ENCODE measurements at places on chromosomes 5 and 9.

DNA sequence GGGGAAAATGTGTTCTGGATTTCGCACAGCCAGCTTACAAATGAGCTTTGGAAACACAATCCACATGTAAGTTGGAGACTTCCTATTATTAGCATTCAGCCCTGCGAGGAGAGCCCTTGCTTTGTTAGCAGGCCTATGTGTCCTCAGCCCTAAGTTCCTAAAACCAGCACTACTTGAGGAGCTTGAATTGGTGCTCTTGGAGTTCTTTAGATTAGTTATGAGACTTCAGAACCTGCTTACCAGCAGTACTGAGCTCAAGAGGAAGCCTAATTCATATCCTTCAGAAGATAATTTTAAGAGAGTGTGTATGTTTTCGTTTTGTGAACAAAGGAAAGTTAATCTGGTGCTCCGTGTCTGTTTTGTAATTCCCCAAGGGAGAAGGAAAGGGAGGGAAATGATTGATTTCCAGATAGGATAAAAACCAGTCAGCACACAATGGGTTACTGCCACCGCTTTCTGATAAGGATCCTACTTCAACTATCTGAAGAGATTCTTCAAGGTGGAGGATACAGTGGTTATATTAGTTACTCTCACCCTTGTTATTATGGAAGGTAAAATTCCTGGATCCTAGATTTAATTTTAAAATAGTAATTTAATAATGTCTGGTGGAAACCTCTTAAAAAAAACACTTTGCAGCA, 35.2 kb downstream of the PIK3R1 start:
- no peak for DNase-seq

DNA sequence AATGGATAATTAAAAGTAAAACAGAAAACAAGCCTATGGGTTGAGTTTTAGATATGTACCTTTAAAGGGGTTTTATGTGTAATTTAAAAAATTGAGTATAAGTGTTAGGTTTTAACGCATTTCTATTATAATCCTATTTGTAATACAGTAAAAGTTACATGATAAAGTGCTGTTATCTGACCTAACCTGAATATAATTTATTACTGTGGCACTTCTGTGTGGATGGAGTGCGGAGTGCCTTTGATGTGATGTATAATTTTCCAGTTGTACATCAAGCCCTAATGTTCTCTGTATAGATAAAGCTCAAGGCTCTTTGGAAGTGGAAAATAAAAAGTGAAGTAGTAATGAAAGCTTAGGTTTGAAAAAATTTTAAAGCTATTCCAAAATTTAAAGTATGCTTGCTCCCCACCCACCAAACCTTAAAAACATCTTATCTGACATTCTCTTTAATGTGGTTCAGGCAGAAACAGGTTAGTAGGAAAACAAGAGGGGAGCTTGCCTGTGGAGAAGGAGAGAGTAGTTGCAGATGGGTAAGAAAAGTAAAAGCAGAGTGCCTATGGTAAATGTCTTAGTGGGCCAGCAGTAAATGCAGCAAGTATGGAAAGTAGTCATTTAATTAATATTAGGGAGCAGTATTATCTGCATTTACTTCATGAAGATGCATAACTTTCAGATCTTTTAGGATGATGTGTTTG, 4.0 kb downstream of the MATR3 start:
- DNase-seq = no peak

DNA sequence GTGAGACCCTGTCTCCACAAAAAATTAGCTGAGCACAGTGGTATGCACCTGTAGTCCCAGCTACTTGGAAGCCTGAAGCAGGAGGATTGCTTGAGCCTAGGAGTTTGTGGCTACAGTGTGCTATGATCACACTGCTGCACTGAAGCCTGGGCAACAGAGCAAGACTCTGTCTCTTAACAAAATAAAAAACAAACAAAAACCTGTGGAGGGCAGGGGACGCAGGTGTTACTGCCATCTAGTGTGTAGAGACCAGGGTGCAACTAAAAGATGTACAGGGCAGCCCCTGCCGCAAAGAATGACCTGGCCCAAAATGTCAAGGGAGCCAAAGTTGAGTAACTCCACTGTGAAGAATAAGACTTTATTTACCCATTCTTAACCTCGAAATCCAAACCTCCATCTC, 27.1 kb downstream of the ASPN start:
- DNase-seq = no peak

- no peak for DNase-seq
Observed at GRCh38 chr9:117828466-117828865, 124.3 kb downstream of the TLR4 start.

DNA sequence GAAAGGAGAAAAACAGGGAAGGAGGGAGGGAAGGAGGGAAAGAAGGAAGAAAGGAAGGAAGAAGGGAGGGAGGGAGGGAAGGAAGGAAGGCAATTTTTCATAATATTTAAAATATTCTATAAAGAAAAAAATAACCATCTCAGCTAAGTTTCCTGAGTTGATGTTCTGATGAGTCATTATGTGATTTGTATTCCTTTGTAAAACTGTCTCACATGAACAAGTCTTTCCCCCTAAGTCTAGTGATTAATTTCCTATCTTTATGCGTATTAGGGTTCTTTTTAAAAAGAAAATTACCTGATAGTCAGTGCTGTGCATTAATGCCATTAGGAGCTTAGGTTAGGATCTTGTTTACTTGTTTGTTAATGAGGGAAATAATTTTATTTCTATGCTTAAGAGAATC, 94.1 kb downstream of the RASEF start:
- DNase-seq = no peak

DNA sequence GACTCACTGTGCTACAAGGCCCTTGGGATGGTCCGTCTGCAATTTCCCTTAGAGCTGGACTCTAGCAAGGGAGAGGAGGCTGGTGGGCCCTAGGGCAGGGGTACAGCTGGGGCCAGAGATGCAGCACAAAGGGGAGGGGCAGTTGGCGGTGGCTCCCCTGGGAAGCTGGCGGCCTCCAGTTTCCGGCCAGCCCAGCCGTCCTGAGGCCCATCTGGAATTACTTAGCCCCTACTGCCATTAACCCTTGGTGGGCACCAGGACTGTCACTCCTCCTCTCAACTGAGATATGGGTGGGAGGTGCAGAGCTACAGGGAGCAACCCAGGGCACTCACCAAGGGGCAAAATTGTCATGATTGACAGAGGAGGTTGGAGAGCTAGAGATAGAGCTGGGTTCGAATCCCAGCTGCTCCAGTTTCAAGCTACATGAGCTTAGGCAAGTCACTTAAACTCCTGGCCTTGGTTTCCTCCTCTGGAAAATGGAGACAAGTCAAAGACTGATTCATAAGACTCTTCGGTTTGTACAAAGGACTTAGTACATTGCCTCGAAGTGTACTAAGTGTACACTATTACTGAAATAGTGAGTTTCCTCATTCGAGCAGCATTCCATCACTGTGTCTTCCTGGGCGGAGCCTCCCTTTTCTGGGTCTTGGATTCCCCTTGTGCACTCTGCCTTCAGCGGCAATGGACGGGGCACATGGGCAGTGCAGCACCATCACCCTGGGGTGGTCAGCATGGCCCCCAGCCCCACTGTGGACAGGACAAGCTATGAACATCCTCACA, 2.7 kb upstream of the PDGFRB start:
- DNase-seq = no peak

- DNase-seq = no peak
Observed at GRCh38 chr9:123065196-123065595, 31.7 kb downstream of the GPR21 start.

- no peak for DNase-seq
Observed at GRCh38 chr9:15272377-15272928, 34.6 kb downstream of the TTC39B start.

DNA sequence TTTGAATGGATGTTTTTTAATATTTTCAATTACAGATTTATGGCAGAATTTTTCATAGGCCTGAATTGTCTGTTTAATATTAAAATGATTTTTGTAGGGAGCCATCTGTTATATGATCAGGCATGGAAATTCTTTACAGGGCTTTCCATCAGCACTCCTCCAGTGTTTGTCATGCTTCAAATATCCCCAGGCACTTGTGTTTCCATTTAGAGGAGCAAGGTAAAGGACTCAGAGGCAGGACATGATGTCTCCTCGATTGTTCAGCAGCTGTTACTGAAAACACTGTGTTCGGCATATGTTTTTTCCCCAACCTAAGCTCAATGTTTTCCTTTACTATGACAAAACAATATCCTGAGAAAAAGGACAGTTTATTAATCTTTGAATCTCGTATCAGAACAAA, 172.3 kb upstream of the RFX3 start:
- DNase-seq = no peak

- no peak for DNase-seq
Observed at GRCh38 chr9:35277628-35278359, 116.0 kb downstream of the UNC13B start.

DNA sequence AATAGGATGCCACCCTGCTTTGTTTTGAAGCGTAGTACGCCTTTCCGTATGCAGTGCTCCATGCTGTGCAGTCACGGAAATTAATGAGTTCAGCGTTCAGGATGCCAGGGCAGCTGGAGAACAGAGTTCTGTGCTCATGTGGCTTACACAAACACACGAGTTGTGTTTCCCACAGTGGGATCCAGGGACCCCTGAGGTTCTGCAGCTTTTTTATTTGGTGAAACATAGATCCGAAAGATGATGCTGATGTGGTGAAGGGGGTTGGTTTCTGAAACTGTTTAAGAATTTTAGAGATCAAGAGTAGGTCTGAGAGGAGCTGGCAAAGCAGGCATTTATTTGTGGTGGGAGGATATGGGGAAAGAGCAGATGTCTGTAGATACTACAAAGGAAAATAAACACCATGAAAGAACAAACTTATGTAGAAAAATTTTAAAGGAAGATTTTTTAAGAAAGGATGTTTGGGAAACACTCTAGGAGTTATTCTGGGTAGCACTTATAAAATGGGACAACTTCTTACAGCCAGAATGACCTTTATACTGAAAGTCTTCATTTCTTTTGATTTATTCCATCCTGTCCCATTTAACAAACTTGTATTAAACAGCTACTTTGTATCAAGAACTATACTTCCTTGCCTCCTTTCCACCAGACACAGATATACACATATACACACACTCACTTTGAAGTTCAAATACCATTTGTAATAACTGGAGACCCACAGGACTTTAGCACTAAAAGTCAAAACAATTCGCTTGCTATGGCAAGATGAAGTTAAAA, 52.7 kb downstream of the ITGA1 start:
- no peak for DNase-seq

- no peak for DNase-seq
Observed at GRCh38 chr5:109630093-109630492, 59.6 kb upstream of the MAN2A1 start.
